Activated CD4-positive, alpha-beta T cell treated with anti-CD3 and anti-CD28 coated beads for 24 hours (primary cell): ENCODE measurements at places on chromosomes 6 and 20.

GRCh38 chr6:136527831-136528230 is 22.4 kb downstream of the MAP7 start:
- DNase-seq = no peak

- no peak for DNase-seq
These were observed at the start of gene SLC17A4 for GRCh38 chr6:25754535-25754934. SLC17A4 (plus strand) TSS chr6:25754742; CDS start chr6:25761963, 7,221 bp downstream.

GRCh38 chr20:45189067-45189609 is 14.4 kb downstream of the PI3 start:
- no peak for DNase-seq

- DNase-seq = no peak
These were observed 61.8 kb upstream of the MLN start for GRCh38 chr6:33865478-33866077.

DNA sequence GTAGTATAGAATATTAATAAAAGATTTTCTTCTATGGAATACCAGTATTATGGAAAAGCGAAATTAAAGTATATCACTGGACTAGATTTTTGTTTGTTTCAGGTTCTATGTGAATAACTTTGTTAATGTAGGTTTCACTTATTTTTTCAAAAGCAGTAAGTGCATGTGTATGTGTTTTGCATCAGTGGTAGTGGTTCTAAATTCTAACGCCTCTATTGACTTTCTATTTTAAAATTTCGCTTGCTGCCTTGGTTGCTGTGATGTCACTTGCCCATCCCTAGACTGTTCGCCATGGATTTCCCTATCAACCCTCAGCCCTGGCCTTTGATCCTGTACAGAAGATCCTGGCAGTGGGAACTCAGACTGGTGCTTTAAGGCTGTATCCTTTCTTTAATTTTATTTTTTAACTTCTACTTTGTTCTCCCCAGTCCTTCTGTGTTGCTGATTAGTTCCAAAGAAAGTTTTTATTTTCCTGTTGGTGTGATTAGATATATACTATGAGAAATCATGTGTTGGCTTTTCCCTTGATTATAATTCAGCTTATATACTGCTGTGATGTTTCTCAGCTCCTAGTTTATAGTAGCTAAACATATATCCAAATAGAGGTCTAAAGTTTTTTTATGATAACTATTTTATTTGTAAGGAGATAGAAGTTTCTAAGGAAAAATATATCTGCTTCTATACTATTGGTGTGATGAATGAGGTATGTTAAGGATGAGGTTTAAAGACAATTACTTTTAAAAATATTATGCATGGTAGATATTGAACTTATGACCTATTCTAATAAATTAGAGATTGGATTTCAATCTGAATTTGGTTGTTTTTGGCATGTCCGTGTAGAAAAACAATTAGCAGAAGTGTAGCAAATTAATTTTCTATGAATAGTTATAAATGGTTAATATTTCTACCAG is 1.7 kb downstream of the STXBP5 start:
- DNase-seq = no peak

- no peak for DNase-seq
These were observed 90.7 kb upstream of the ARID1B start for GRCh38 chr6:156686301-156686994.

DNA sequence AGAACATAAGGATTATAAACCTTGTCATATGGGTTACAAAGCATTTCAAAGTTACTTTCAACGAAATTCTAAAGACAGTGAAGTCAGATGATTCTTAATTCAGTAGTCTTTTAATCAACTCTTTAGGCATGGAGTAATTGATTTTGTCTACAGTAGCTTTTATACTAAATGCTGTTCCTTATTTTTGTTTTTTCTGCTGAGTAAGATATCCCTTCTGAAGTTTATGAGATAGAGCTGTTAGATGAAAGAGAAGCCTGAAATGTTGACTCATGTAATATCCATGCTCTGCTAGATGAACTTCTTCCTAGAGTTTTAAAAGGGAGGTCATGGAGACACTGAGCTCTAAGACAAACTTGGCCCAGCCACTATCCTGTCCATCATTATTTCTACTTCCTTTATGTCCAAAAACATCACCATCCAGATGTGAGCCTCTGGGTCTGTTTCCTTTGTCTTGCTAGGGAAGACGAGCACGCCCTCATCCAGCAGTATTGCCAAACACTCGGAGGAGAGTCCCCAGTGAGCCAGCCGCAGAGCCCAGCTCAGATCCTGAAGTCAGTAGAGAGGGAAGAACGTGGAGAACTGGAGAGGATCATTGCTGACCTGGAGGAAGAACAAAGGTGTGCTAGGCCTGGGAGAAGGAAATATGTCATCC is 550.3 kb downstream of the UTRN start:
- DNase-seq = no peak

DNA sequence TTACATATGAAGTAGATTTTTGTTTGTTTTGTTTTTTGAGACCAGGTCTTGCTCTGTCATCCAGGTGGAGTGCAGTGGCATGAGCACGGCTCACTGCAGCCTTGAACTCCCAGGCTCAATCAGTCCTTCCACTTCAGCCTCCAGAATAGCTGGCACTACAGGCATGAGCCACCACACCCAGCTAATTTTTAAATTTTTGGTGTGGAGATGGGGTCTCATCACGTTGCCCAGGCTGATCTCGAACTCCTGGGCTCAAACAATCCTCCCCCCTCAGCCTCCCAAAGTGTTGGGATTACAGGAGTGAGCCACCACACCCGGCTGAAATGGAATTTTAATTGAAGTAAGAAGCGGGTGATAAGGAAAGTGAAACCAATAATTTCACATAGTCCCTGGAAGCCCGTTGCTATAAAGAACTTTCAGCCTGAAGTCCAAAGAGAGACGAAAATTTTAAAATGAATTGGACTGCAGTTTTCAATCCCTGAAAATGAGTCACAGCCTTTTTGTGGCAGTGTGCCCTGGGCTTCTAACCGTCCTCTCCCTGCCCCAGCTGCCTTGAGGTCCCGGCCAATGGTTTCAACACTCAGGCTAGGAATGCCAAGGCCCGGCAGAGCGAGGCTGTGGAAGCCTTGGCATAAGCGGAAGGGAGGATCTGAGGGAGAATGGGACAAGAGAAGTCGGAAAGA is 757 bp downstream of the RAET1E start:
- DNase-seq = no peak

- DNase-seq = no peak
These were observed 9.3 kb upstream of the BAK1 start for GRCh38 chr6:33589392-33589730.

DNA sequence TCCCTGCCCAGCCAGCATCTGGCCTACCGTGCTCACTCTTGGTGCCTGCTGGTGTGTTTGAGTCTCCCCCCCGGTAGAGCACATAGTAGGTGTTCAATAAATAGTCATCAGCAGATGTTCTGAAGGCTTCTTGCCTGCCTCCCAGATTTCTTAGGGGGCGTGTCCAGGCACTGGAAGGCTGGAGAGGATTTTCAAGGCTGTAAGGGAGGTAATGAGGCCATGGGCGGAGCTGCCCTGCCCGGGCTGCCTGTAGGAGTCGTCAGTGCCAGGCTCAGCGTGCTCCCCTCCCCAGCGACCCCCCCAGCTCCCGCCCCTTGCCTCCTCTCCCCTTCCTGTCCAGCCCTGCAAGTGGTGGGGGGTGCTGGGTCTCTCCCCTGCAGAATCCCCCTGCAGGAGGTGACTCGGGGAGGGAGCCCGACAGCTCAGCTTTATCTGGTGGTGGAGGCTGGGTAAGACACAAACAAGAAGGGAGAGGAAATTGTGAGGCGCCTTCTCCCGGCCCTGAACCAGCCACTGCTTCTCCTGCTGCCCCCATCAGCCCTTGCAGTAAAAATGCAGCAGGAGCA is 55.9 kb downstream of the BCAS4 start:
- DNase-seq = no peak

GRCh38 chr6:91569071-91569470 is 982.2 kb upstream of the MAP3K7 start:
- DNase-seq = no peak

DNA sequence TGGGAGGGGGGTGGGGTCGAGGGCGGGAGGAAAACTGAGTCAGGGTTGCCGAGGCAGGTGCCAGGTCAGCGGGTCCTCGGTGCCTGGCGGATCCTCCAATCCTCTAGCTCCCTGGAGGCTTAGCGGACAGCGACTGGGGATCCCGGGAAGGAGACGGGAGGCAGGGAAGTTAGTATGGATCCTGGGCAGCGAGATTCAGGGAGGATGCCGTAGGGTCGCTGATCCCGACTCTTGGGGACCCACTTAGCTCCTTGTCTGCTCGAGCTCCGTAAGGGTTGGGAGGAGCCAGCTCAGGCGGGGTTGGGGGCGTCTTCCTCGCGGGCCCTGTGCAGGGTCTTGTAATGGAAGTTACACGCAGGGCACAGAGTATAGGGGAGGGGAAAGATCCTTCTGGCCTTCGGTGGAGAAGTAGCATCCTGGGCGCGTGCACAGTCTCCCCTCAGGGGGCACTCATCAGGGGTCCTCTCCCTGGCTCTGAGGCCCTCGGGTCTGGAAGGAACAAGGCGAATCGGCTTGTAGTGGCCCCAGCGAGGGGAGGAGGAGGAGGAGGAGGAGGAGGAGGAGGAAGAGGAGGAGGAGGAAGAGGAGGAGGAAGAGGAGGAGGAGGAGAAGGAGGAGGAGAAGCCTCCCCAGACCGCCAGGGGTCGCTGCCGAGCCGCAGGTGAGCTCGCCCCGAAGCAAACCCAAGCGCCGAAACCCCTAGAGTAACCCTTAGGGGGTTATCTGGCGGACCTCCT is 6.4 kb upstream of the SLC12A5 start:
- DNase-seq = peak; percentile 70

GRCh38 chr20:8154638-8155037 is 22.6 kb downstream of the PLCB1 start:
- no peak for DNase-seq

- no peak for DNase-seq
These were observed 7.3 kb downstream of the RGS17 start for GRCh38 chr6:153123801-153124200.

- DNase-seq = no peak
These were observed 53.5 kb downstream of the BCAS4 start for GRCh38 chr20:50848341-50848808.

DNA sequence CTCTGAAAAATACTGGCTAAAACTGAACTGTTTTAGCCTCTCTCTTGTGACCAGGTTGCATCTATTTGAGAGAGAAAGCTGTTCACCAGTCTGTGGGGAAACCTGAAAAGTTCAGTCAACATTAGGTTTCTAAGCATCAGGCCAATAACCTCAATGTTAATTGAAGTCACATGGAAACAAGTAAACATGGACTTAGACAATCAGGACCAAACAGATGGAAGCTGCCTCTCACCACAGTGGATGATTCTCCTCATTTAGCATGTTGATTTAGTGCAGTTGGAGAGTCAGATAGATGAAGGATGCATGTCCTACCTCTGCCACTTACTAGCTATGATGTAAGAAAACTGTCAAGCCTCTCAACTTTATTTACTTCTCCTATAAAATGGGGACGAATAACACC is 18.2 kb downstream of the SCGN start:
- DNase-seq = no peak

- no peak for DNase-seq
These were observed 92.1 kb downstream of the RIN2 start for GRCh38 chr20:19850198-19850533.

DNA sequence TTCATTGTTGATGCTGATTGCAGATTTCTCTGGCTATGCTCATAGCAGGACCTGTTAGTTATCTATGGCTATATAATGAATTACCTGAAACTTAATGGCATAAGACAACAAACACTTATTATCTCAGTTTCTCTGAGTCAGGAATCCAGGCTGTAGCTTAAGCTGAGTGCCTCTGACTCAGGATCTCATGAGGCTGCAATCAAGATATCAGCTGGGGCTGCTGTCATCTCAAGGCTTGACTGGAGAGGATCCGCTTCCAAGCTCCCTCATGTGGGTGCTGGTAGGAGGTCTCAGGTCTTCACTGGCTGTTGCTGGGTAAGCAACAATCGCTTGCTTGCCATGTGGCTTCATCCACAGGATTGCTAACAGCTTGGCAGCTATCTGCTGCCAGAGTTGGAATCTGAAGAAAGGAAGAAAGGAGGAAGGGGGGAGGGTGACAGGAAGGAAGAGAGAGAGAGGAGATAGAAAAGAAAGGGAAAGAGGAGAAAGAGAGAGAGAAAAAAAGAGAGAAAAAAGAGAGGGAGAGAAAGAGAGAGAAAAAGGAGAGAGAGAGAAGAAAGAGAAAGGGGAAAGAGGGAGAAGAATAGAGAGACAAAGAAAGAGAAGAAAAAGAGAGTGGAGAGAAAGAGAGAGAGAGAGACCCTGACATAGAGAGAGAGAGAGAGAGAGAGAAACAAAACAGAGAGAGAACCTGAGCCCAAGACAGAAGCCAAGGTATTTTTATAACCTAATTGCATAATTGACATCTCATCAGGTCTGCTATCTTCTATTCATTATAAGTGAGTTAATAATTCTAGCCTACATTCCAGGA is 579.0 kb upstream of the BTBD3 start:
- no peak for DNase-seq

DNA sequence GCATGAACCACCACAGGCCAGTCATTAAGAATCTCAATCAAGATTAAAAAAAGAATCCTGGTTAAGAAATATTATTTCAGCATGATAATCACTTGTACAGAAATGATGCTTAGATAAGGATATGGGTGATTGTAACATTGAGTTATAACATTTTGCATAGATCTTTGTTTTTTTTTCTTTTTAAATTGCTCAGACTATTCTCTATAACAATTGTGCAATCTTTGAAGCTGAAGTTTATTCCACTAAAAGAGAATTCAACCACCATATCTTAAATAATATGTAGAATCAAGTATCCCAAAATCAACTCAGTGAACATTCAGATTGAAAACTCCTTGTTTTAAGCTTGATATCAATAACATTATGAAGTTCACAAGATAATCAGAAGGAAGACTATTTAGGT is 663 bp upstream of the SMIM28 start:
- DNase-seq = no peak

- DNase-seq = no peak
These were observed 2.0 kb upstream of the SDC4 start for GRCh38 chr20:45350217-45350616.

- no peak for DNase-seq
These were observed 290.0 kb upstream of the PTCHD4 start for GRCh38 chr6:48401016-48401415.

DNA sequence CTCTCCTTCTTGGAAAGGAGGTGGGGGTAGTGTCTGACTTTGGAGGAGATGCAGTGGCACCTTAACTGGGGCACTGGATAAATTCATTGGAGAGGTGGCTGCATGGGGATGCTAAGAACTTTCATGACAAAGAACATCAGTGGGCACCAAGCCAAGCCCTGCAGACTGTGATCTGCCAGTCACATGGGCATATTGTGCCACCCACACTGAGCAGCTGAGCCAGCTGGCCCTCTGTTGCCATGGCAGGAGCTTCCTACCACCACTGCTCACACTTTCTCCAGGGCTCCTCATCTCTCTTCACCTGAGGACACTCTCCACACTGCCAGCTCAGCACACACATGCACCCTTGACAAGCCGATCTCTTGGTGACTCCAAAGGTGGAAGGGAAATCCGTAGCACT is 715.6 kb downstream of the QKI start:
- DNase-seq = no peak
